Dermis microvascular lymphatic vessel endothelial cell (primary cell): ENCODE measurements at places on chromosomes 16 and 17.

- DNase-seq = no peak
Observed at GRCh38 chr17:58487589-58488427, at the start of gene HSF5. Gene HSF5 (minus strand): TSS chr17:58488408. CDS start chr17:58488274, 134 bp downstream.

DNA sequence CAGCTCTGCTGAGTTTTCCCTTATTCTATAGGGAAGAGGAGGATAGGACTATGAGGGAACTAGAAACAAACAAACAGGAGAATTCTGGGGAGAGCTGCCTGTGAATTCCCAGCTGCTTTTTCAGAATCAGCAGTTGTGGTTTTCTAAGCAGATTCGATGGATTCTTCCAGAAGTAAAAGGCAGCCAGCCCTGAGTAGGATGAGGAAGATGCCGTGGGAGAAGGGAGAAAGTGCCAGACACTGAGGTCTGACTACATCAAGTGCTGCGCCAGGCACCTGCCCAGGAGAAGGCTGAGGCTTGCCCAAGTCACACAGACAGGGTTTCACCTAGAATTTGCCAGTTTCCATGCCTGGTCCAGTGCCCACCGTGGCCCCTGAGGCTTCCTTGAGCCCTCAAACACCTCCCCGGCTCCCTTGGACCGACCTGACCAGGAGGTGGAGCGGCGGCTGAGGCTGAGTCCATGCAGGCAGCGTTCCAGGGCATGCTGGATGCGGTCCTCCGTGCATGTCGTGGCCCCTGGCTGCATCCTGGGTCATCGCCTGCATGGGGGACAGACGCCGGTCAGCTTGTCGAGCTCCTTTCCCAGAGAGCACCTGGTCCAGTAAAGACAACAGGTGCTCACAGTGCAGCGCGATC lies 43.6 kb upstream of the PIK3R6 start:
- DNase-seq = no peak

DNA sequence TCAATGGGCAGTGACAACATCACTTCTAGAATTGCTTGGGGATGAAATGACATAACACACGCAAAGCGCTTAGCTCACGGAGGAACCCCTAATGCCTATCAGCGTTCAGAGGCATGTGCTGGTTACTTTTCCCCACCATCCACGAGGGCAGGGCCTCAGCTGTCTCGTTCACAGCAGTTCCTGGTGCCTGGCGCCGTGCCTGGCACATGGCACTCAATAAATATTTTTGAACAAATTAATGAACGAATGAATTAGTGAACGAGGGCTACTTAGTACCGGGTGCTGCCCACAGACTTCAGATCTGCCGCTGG lies 14.1 kb upstream of the CIBAR2 start:
- DNase-seq = no peak

GRCh38 chr16:19294156-19294649 lies 8.7 kb downstream of the CLEC19A start:
- no peak for DNase-seq

DNA sequence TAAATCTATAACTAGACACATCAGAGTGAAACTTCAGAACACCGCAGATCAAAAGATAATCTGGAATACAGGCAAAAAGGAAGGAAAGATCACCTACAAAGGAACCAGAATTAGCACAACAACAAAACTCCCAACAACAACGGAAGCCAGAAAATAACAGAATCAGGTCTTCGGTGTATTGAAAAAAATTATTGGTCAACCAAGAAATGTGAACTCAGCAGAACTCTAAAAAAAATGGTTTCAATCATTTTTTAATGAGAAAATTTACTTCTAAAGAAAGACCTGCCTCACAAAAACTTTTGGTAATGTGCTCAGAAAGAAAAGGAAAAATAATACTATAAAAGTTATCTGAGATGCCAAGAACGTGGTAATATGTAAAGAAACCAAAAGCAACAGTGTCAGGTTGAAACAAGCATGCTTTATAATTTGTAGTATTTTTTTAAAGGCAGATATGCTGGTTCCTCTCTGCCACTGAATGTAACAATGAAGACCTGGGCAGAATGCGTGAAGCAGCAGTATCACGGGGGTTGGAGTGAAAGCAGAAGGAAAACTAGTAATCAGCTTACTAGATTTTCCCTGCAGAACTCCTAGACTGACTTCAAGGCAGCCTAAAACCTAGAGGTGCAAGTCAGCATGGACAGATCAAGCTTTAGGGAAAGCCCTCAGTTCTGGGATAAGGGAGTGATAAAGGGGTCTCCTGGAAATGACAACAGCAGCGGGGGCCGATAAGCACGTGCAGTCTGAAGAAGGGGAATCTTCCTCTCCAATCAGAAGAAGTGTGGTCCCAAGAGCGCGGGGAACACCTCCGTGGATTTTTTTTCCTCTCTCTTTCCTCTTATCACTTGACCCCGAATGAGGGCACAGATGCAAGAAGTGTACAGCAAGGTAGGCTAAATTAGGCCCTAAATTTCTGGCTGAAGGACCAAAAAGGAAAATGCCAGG lies 80.9 kb upstream of the TEKT1 start:
- DNase-seq = no peak

DNA sequence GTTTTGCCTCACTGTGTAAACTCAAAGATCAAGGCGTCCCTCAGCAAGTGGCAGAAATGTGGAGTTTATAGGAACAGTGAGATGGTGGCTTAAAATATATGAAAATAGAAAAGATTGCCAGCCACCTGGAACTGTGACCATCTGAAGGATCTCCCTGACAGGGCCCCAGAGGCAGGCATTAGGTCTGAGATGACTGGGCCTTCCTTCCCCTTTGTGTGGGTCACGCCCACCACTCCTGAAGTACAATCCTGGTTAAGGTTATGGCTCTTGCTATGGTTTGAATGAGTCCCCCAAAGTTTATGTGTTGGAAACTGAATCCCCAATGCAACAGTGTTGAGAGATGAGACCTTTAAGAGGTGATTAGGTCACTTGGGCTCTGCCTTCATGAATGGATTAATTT lies 6.4 kb downstream of the ST6GALNAC2 start:
- no peak for DNase-seq

GRCh38 chr16:30028438-30029076 lies 2.5 kb downstream of the TLCD3B start:
- DNase-seq = no peak

- no peak for DNase-seq
Observed at GRCh38 chr17:59219992-59220327, 351 bp upstream of the GDPD1 start.

DNA sequence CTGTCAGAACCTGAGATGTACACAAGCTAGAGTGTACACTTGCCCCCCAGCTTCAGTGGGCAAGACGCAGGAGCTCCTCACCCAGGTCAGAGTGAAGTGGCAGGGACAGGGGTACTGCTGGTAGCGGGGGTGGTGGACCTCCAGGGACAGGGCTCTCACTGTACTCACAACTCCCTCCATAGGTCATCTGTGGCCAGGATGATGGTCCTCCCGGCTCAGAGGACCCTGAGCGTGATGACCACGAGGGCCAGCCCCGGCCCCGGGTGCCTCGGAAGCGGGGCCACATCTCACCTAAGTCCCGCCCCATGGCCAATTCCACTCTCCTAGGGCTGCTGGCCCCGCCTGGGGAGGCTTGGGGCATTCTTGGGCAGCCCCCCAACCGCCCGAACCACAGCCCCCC lies 2.7 kb downstream of the NXPH3 start:
- no peak for DNase-seq

GRCh38 chr16:53511403-53512280 lies 8.6 kb upstream of the AKTIP start:
- DNase-seq = peak; percentile 6
